ENCODE measurements at places on chromosomes 5 and 9.

- DNase-seq = peak; percentile 3
Observed at GRCh38 chr5:72956324-72957140, 691 bp downstream of the FCHO2 start.

DNA sequence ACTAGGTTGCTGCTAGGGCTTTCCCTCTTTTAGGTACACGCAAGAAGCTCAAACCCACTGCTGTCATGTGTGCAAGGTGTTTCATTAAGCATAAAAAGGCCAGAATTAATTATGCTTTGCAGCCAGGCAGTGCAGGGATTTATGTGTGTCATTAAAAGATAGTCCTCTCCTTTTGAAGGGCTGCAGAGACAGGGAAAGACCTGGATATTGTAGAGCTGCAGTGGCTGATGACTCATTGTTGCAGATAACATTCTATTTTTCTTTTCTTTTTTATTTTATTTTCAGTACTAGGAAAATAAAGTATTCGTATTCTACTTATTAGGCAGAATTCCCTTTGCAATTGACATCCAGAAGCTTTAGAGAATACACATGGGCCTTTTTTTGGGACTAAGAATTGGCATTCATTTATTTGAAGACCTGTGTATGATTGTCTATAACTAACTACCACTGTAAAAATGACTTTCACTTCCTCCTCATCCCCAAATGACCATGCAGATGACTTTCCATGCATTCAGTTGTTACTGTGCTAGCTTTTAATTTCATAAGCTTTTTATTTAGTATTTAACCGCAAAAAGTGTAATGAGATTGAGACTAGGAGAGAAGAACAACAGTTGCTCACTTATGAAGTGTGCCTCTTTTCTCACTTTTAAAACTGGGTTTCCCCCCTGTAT is 113.0 kb downstream of the PAM start:
- DNase-seq = no peak

- no peak for DNase-seq
Observed at GRCh38 chr5:668283-668995, 24.7 kb downstream of the TPPP start.

GRCh38 chr9:87197349-87198130 is 250.2 kb upstream of the GAS1 start:
- DNase-seq = no peak

DNA sequence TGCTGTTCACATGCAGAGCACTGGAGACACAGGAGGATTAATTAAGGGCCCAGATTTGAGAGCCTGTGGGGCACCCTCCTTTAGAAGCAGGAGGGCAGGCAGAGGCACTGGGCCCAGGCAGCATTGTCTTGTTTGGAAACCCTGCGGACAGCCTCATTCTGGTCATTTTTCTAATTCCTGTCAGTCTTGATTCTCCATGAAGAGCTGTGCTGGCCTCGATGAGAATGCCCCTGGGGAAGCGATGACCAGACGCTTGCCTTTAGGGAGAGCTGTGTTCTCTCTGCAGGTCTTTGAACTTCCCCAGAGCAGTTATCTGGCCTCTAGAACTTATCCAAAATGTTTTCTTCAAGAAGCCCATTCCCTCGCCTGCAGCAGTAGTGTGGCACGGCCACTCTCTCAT is 117.8 kb upstream of the PTCH1 start:
- no peak for DNase-seq

DNA sequence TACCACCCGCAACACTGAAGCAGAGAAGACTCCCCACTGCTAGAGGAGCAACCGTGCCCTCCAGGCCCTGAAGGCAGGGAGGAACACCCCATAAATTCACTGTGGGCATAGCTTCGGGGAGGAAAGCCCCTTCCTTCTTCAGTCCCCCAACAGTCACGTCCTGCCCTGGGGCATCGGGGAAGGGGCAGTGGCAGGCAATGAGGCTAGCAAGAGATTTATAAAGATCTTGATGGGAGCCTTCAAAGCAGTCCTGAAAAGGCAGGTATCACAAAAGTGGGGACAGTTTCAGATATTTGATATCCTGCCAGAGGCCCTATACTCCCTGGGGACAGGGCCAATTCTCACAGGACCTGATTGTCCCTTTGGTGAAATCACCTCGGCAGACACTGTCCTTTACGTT is 16.9 kb upstream of the TRIM14 start:
- no peak for DNase-seq

Data from stimulated activated CD4-positive, alpha-beta T cell treated with anti-CD3 and anti-CD28 coated beads, Interleukin-15, amount 100 ng/mL, for 48 hours (primary cell).